Uterus (tissue), 4 donors: ENCODE measurements at places on chromosomes 2 and 18. TPM values are rescaled to one million over a fixed set of nuclear protein-coding genes. Genes with fewer than 3 reads are reported as not detected.
A peak's percentile ranks its signal among the peaks of the same experiment; 100 is the strongest.

DNA sequence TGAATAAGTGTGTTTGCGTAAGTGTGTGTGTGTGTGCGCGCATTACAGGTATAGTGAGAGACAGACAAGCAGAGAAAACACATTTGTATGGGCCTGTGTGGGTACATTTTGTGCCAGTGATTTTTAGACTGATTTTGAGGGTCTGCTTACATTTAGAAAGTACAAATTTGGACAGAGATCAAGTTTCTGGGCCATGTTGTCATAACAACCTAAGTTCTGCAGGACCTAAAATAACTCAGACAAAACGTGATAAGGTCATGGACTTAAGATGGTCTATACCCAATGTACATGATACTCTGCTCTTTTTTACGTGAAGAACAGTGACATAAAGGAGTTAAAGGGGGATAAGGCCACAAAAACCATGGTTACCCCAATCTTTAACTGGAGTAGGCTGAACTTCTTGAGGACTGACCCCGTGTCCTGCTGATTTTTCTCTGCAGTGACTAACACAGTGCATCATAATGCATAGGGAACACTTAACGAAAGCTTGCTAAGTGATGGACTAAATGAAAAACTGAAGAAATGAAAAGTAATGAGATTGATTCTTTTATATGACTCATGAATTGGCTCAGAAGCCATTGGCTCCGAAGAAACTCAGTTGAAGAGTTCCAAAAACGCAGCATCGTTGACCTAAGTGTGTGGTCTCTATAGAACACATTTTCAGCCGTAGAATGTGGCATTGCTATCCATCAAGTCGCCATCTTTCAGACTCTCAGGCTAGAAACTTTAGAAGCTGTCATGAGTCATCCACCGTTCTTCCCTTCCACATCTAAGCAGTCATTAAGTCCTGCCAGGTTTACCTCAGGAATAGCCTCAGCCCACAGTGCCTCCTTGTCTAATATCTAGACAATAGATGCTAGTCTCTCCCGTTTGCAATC is 61.6 kb upstream of the NCOA1 start:
- DNase-seq: no peak

DNA sequence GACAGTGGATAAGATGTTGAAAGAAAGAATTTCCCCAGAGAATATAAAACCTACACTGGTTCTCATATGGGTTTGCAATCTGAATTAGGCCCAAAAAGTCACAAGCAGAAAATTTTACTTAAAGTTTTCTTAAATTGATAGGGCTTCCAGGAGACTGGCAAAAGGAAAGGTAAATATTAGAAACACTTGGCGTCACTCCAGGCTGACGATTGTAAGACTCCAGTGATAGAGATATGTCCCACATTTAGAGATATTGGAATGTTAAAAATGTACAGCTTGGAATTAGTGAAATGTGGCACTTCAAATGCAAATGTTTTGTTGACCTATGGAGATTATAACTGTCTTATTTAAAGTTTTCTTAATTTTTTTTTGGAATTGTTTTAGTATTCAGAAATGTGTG is 14.0 kb downstream of the YIPF4 start:
- DNase-seq: no peak

GRCh38 chr2:100606726-100607343 is 44.0 kb downstream of the PDCL3 start:
- no peak for DNase-seq

- no peak for DNase-seq
Measured at GRCh38 chr2:240825476-240825875, 5.5 kb upstream of the KIF1A start.

DNA sequence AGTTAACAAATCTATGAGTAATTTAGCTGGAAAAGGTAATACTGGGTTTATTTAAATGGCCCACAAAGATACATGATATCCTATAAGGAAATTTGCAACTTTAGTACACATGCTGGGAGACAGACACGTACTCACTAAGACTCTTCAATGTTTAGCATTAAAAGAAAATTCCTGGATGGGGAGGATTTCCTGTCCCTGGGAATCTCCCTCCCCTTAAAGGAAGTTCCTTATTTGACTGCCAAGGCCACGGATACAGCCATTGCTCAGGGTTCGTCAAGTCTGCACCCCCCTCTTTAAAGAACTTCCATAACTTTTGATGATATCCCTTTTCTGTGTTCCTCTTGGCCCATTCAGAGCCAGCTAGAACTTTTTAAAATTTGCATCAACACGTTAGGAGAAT is 267.6 kb downstream of the CD226 start:
- no peak for DNase-seq

DNA sequence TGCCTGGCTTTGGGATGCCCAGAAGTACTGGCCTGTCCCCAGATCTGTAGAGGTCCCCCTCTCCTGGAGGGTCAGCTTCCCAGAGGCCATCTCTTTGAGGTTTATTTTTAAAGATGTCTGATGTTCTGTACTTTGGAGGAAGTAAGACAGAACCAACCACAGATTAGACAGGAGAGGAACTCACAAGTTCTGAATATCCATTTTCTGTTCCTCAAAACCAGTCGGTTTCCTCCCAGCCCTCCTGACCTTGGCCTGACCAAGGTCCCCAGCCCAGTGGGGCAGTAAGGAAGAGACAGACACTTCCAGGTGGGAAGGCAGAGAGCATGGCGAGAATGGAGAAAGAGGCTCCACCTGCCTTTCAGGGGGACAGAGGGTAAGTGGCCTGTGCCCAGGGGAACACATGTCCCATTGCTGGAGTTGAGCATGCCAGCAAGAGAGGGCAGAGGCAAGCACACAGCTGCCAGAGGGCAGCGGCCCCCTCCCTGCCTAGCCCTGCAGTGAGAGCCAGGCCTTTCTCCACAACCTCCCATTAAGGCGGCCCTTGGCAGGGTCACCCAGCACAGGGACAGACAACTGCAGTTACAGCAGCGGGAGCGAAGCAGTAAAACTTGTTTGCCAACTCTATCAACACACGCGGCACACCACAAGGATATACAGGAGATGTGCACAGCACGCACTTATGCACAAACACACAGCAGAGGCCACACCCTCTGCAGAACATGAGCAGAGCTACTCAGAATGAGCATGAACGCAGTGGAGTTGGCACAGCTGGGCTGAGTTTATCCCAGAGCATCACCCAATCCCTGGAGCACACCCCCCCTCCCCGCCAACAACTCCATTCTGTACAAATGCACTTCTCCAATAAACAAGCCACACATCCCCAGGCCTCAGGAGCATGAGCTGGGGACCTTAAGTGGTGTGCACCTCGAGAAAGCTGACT is 18.5 kb upstream of the SEMA4C start:
- no peak for DNase-seq

The CYP26B1 gene
- total RNA-seq: 6.5 TPM

The SLC9A4 gene
- total RNA-seq: 1.2 TPM

DNA sequence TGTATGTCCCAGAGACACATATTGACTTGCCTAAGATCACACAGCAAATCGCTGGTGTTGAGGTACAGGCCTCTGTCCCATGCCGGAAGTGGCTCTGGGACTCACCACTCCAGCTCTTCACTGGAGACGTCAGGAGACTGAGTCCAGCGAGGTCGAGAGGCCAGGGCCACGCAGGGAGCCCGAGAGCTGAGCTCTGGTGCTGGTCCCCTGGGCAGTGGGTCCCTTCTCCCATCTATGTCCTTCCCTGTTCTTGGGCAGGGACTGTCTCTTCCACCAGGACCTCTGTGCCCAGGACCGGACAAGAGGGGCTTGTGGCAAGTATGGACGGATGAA is 62.4 kb upstream of the TWIST2 start:
- no peak for DNase-seq

GRCh38 chr2:80887841-80888378 is 583.4 kb upstream of the LRRTM1 start:
- no peak for DNase-seq

The PLB1 gene
- total RNA-seq: 12.4 TPM

DNA sequence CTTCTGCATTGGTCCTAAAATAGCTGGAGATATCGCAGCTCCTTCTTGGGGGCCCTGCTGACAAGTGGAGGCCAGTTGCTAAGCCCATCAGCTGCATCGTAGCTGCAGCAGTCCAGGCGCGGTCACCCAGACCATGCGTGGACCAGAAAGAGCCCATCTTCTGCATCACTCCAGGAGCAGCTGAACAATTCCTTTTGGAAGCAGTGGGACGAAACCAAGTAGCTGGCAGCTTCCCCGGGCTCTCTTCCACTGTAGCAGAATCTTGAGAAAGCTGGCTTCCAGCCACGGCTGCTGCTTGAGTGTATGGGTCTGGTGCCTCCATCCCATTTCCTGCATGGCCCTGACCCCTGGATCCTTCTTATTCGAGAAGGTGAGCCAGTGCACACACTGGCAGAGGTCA is 22.2 kb upstream of the CAB39 start:
- DNase-seq: peak; percentile 44

DNA sequence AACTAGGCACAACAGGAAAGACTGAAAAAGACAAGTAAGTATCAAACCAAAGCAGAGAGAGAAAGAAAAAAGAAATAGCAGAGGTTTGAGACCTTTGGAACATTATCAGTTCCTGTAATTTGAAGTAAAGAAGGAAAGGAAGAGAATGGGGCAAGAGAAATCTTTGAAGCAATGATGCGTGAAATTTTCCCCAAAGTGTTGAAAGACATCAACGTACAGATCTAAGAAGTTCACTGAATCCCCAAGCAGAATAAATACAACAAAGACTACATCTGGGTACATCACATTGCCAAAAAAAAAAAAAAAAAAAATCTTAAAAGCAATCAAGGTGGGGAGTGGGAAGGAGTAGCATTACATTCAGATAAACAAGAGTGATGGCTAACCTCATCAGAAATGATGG is 6.0 kb upstream of the SLC30A6 start:
- no peak for DNase-seq

GRCh38 chr2:101751276-101751815 is 53.8 kb downstream of the MAP4K4 start:
- no peak for DNase-seq
